ENCODE measurements at places on chromosomes 12 and 14.

GRCh38 chr14:77322250-77322902 is 1.5 kb downstream of the GSTZ1 start:
- DNase-seq: no peak

- DNase-seq: no peak
Observed at GRCh38 chr14:91377700-91378652, 39.6 kb downstream of the CCDC88C start.

DNA sequence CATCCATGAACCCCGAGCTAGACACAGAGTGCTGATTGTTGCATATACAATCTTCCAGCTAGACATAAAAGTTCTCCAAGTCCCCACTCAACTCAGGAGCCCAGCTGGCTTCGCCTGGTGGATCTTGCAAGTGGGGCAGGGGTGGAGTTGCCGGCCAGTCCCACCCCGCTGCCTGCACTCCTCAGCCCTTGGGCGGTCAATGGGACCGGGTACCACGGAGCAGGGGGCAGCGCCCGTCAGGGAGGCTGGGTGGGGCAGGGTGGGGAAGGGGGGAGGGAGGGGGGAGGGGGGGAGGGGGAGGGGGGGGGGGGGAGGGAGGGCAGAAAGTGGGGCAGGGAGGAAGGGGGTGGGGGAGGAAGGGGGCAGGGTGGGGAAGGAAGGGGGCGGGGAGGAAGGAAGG is 63.0 kb downstream of the CCDC60 start:
- no peak for DNase-seq

DNA sequence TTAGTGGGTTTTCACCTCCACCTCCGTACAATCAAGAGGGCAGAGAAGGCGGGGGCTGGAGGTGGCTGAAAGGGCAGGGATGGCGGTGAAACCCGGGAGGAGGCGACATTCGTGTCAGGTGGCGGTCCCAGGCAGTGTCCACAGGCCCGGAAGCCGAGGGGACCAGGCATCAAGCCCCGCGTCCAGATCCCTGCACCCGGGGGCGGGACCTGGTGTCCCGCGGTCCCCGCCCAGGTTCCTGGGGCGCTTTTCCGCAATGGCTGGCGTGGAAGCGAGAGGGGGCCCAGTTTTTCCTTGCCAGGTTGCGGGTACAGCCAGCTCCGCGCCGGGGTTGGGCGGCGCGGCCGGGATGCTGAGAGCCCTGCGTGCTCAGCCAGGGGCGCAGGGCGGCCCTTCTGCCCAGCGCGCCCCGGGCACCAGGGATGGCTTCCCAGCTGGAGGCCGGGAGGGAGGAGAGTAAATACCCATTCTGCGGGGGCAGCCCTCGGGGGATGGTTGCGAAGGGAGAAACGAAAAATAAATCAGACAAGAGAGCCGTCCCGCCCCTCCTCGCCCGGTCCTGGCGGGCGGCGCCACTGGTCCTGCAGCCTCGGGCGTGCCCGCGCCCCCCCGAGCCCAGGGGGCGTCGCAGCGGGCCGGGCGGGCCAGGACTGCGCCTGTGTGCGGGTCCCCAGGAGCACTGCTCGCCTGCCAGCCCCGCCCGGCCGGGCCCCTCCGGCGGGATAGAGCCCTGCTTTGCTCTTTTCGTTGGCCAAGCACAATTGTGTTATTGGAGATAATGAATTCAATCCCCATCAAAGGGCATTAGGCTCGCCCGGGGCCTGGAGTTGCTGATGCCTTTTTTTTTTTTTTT is 11.5 kb downstream of the FOXA1 start:
- DNase-seq: peak; percentile 4

GRCh38 chr12:74644681-74645080 is 107.0 kb downstream of the ATXN7L3B start:
- DNase-seq: no peak

- no peak for DNase-seq
Observed at GRCh38 chr12:42810006-42810405, 220.5 kb upstream of the PRICKLE1 start.

- DNase-seq: no peak
Observed at GRCh38 chr12:91173124-91173523, 9.5 kb downstream of the DCN start.

DNA sequence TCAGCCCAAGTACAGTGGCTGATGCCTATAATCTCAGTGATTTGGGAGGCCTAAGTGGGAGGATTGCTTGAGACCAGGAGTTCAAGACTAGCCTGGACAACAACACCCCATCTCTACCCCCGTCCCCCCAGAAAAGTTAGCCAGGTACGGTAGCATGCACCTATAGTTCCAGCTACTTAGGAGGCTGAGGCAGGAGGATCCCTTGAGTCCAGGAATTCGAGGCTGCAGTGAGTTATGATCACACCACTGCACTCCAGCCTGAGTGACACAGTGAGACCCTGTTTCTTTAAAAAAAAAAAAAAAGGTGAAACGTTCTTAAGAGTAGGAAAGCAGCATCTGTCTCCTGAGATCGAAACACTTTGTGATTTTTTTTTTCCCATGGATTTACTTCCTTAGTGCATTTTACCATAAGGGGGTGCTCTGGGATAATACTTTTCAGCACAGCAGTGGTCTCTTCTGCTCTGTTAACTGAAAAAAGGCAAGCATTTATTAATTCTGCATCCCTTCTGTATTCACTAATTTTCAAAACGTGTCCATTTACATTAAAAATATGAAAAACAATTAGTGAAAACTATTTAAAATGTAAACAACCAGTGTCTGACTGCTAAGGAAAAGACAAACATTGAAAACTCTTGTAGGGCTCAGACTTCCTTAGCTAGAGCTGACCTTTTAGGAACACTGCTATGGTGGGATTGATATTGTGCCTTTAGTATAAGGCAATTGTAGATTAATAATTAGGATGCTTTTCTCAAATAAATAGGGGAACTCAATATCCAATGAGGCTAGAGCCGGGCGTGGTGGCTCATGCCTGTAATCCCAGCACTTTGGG is 31.2 kb upstream of the USP44 start:
- peak; percentile 54 for DNase-seq

DNA sequence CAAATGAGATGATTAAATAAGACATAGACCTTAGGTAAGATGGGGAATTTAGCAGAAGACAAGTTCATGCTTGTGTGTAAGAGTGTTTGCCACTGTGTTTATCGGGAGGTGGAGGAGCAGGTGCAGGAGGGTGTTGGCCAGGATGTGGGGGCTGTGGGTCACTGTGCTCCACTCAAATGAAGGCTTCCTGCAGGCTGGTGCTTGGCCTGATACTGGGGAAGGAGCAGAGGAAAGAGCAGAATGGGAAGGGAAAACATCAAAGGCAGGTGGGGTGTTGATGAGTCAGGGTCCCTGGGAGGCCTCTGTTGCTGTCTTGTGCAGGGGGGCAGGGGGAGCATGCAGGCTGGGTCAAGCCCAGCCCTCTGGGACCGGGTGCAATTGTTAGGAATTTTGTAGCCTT is 126.5 kb downstream of the TSPAN9 start:
- DNase-seq: no peak

GRCh38 chr12:76449583-76449982 is 101.4 kb upstream of the BBS10 start:
- DNase-seq: peak; percentile 59

GRCh38 chr12:19482036-19482435 is 42.7 kb downstream of the AEBP2 start:
- DNase-seq: peak; percentile 17

GRCh38 chr14:52790011-52790755 is 1.2 kb downstream of the GNPNAT1 start:
- peak; percentile 33 for DNase-seq
